ENCODE measurements at places on chromosomes 4 and X. TPM values are rescaled to one million over a fixed set of nuclear protein-coding genes. Genes with fewer than 3 reads are reported as not detected.

Gene GAGE12F
- total RNA-seq: not detected

Gene SPIN2A
- 3.7 TPM for total RNA-seq

Gene RAB9B
- total RNA-seq: 0.67 TPM

Gene DUSP9
- 1.4 TPM for total RNA-seq

Gene ATOH1
- total RNA-seq: not detected

Gene NHS
- 0.13 TPM for total RNA-seq

Gene LINC00632
- total RNA-seq: 7.5 TPM

Gene EPHA5
- 6.0 TPM for total RNA-seq

Gene CLDN34
- total RNA-seq: not detected

Gene NUP62CL
- 2.9 TPM for total RNA-seq

Gene SPATA4
- total RNA-seq: not detected

Gene FGD1
- 21.5 TPM for total RNA-seq

Gene POU4F2
- total RNA-seq: 4.6 TPM

Gene BCORL1
- 13.3 TPM for total RNA-seq

Gene PTCHD1
- total RNA-seq: not detected

Gene PIN4
- 21.3 TPM for total RNA-seq

Gene PLAC8
- not detected for total RNA-seq

Gene ERCC6L
- 17.0 TPM for total RNA-seq

Gene CT47C1
- not detected for total RNA-seq

Gene CCDC110
- not detected for total RNA-seq

Gene KCNIP4
- not detected for total RNA-seq

Gene EDNRA
- total RNA-seq: 23.9 TPM
